ENCODE measurements at places on chromosomes 1 and 21. TPM values are rescaled to one million over a fixed set of nuclear protein-coding genes. Genes with fewer than 3 reads are reported as not detected.

DNA sequence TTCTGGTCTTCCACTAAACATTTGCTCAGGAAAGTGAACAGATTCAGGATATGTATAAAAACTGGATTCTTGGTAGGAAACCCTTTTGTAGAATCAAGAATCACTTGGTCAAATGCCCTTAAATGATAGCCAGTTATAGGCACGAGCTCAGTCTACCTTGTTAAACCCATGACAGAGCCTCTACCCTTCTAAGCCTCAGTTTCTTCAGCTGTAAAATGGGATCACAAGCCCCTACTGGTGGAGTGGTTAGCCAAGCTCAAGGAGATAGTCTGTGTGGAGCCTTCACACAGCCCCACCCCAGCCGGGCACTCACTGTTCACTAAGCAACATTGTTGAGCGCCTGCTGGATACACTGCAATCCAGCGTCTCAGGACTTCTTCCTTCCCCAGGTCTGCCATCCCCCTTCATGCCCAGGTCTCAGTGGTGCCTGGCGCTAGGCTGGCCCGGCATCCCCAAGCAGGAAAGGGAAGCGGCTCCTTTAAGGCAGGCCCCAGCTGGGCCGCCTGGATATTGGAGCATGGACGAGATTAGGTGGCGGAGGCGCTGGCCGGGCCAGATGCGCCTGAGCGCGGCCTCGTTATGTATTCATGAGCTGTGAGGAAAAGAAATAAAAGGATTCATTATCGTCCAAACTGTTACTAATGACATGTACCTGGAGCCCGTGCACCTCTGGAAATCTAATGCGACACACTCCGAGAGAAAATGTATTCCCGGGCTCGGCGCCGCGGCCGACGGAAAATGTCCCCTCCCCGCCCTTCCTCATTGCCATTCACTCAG is 75.6 kb downstream of the TAS1R2 start:
- no peak for DNase-seq

Gene CXADR
- total RNA-seq = 77.6 TPM

DNA sequence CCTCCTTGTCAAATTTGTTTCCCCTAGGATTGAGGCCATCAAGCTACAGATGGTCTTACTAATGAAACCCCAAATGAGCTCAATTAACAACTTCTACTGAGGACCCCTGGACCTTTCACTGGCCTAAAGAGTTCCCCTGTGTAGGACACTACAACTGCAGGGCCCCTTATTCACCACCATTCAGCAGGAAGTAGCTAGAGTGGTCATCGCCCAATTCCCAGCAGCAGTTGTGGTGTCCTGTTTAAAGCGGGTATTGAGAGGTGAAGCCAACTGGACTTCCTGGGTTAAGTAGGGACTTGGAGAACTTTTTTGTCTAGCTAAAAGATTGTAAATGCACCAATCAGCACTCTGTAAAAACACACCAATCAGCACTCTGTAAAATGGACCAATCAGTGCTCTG is 1466.9 kb downstream of the KCNT2 start:
- DNase-seq = no peak

DNA sequence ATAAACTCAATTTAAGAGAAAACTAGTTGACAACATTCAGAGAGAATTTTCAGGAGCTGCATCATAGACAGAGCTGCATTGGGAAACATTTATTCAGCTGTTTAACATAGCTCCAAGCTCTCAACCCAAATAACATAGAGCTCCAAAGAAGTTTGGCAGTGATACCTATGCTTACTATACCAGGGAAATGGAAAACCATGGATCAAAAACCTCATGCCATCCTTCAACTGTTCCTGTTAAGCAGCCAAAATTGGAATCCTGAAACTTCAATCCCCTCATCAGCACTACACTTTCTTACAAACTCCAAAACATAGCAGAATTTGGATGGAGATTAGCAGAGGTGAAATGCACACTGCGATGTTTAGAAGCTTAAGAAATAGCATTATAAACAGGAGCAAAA is 164.4 kb downstream of the USH2A start:
- DNase-seq = no peak

GRCh38 chr1:155081472-155082300 is 3.0 kb downstream of the EFNA3 start:
- DNase-seq = no peak

Gene HSPB7
- not detected for total RNA-seq

Gene WDR64
- not detected for total RNA-seq

Gene KMO
- not detected for total RNA-seq

DNA sequence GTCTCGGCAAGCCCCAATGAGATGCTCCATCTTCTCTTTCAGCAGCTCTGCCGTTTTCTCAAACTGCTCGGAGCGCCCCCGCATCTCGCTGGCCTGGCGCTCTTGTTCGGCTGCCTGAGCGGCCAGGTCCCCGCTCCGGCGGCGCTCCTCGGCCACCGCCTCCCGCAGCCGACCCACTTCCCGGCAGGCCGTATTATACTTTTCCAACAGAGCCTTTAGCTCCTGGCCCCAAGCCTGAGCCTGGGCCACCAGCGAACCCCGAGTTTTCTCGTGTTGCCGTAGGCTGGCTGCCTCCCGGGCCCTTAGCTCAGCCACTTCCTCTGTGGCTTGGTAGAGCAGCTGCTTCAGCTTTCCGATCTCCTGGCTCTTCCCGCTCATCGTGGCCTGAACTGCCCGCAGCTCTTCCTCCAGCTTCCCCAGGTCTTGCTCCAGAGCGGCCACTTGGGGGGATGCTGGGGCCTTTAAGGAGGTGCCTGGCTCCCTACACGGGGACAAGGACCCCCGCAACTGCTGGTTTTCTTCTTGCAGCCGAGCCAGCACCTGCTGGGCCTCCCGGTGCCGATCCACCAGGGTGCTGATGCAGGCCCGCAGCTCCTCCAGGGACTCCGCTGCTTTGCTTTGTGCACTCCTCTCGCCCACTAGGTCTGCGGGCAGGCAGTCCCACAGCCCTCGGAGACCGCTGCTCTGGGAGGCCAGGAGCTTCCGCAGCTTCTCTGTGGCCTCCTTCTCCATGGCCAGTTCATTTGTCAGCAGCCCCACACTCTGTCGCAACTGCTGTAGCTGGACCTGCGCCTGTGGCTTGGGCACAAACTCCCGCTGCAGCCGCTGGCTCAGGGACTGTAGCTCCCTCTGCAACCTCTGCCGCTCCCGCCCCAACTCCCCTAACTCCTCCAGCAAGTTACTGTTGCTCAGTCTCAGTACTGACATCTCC is 13.4 kb upstream of the PIAS3 start:
- no peak for DNase-seq

DNA sequence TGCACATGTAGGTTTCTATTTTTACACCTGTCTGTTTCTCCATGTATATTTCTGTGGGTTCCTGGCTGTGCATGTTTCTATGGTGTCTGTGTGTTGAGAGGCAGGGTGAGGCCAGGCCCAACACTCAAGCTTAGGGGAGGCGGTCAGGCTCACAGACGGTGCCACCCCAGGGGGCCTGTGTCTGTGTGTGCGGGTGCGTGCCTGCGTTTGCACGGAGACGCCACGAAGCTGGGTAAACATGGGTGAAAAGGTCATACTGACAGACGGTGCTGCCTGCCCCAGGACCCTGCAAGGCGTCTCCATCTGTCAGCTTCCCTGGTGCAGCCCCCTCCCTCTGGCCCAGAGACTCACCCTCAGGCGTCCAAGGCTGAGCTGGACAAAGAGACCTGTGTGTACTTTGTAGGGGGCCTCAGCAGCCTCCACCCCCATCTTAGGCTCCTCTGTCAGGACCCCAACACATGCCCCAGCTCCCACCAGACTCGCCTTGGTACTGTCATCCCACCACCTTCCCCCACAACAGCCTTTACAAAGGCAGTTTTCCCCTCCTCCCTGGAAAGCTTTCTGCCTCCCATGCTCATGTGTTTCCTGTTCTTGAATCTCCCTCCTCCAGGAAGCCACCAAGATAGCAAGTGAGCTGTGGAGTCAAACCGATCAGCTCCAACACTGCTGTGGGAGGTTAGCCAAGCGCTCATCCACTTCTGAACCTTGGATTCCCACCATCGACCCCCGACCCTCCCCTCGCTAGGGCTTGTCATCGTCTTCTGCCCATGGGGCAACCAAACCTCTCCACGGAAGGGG is 34.1 kb downstream of the PTPRF start:
- DNase-seq = no peak

GRCh38 chr1:194338241-194338948 is 1152.0 kb upstream of the B3GALT2 start:
- DNase-seq = no peak

Gene C1orf53
- total RNA-seq = 3.4 TPM

DNA sequence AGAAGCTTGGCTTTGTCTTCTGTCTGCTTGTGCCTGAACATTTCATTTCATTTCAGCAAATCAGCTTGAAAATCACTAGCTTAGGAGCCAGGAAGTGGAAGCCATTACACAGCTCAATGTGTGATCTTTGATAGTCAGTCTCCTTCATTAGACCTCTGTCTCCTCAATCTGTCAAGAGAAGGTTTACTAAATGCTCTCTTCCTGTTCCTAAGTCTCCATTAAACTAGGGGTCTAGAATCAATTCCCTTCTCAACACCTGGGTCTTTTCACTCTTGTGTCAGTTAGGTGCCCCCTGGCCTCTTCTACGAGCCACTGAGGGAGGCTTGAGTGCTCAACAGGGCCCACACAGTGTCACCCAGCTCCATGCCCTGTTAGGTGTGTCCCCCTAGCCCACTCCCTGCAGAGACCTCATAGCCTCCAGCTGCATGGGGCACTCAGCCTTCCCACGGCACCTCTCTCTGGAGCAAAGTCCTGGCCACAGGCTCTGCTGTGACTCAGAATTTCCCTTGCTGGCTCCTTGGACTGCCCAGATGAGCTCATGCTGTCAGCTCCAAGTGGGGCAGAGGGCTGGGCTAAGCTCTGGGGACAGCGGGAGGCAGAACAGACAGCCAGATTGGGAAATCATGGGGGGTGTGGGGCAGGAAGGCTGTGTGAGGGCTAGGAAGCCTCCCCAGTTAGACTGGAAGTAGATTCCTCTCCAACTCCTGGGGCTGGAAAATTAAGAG is 115.7 kb upstream of the IPO9 start:
- peak; percentile 76 for DNase-seq

Gene GPX7
- 18.1 TPM for total RNA-seq

DNA sequence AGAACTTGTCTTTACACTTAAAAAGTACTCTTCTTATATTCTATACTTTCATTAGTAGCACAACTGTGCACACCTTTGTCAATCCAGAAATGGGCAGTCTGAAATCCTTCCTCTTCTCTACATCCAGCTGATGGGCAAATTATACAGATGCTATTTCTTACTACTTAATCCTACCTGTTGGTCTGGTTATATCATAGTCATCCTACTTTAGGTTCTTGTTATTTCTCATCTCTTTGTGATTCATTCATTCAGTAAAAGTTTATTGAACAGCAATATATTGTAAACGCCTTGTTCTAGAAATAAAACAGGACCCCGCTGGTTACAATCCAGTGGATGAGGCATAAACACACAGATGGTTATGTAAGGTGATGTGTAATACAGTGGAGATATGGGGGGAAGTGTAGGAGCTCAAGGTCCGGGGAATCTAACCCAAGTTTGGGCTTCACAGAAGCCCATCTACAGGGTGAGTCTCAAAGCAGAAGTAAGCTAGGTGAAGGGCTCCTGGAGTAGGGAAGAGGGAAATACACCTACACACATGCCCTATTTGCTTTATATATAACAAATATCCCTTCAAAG is 11.8 kb upstream of the FUBP1 start:
- no peak for DNase-seq

Gene AADACL4
- total RNA-seq = not detected

GRCh38 chr1:235710687-235711086 is 61.1 kb upstream of the GNG4 start:
- DNase-seq = no peak

- no peak for DNase-seq
Measured at GRCh38 chr1:28905921-28906666, 8.3 kb upstream of the EPB41 start.

Gene AMY1C
- total RNA-seq = not detected

DNA sequence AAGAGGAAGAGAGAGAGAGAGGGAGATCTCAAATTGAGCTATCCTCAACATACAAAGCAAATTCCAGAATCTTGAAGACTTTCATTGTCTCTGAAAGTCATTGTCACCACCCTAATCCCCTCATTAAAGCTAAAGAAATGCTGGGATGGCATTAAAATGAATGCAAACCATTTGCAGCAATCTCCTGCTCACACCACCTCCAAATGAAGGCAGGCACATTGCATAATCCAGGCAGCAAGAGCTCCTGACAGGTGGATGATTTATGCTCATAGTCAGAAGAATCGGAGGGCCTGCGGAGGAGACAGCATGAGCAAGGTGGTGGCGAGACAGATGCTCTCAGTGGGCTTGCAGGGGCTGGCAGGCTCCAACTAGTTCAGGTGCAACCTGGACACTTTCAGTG is 90.2 kb downstream of the ESRRG start:
- DNase-seq = no peak

DNA sequence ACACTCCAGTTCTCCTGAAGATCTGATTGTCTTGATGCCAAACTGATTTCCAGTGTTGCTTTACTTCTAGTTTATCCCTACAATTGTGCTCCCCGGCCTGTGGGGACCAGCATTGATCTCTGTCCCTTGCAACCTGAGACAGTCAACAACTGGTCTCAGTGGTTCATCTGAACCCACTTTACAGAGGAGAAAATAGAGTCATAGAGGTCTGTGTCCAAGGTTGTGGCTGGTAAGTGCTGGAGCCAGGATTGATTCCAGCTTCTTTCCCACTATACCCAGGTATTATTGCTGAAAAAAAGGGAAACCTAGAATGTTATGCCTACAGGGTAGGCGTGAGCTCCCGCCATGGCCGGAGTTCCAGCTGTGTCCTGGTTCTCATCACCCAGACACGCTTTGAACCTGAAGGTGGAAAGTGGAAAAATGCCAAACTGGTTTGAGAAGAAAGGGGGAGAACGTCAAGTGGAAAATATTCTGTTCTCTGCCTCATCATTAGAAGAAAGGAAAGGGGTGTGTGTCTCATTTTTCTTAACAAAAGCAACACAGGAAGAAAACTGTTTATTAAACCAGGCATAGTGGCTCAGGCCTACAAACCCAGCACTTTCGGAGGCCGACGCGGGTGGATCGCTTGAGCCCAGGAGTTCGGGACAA is 60.7 kb upstream of the ITPKB start:
- DNase-seq = peak; percentile 80

DNA sequence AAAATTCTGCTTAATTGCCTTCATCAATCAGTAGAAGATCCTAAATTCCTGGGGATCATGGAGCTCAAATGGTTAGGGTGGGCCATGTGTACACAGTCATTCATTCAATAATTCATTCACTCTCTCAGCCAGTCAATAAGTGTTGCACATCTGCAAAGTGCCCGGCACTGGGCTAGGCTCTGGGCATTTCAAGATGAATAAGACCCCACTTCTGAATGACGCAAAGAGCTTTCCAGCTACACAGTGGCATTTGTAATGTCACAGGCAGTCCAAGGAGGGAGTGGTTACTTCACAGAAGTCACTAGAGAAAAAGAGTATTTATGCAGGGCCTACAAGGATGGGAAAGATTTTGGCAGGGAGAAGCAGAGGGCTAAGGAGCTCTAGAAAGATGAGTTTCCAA is 93.2 kb downstream of the KCNJ15 start:
- no peak for DNase-seq

DNA sequence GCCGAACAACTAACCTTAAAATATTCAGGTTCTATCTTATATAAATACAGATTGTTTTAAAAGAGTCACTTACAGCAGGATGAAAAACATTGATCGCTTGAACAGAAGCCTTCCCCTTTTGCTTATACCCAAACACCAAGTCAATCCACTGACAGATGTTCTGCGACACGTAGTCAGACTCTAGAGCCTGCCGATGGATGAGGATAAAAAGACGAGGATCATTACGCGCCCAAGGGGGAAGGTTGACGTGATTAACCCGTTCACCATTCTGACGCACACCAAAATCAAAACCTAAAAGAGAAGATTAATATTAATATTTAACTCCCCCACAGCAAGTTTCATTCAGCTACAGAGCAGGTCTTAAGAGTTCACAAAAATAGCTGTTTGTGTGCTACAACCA is 59.4 kb upstream of the GNG4 start:
- DNase-seq = no peak

Gene CELA2B
- total RNA-seq = not detected
